ENCODE measurements at places on chromosomes 12 and 14.

DNA sequence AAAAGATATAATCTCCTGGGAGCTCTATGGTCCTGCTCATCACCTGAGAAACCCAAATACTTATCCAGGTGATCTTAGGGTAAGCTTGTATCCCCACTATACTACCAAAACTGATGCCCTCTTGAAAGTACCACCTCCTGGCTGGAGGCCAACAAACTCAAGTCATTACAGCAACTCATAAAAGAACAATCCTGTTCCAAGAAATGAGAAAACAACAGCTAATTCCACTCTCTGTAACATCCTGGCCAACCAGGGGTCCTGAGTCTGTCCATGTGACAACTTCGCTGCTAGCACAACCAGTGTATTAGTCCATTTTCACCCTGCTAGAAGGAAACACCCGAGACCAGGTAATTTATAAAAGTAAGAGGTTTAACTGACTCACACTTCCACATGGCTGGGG lies 190.0 kb upstream of the BMP4 start:
- DNase-seq = no peak

DNA sequence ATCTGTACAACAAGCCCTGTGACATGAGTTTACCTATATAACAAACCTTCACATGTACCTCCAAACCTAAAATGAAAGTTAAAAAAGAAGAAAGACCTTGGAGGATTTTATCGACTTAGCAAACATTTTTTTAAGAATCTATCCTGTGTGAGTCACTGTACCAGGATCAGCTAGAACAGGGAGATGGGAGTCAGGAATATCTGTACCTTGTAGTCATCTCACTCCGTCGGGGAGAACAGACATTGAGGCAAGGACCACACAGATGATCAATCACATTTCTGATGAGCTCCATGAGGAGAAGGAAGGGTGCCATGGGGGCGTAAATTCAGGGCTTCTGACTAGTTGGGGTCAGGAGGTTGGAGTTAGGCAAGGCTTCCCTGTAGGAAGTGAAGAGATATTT lies 310.6 kb downstream of the VRK1 start:
- no peak for DNase-seq

GRCh38 chr12:65430571-65431306 lies 152.3 kb downstream of the MSRB3 start:
- no peak for DNase-seq

GRCh38 chr14:24840204-24840893 lies 206.4 kb upstream of the GZMB start:
- no peak for DNase-seq

DNA sequence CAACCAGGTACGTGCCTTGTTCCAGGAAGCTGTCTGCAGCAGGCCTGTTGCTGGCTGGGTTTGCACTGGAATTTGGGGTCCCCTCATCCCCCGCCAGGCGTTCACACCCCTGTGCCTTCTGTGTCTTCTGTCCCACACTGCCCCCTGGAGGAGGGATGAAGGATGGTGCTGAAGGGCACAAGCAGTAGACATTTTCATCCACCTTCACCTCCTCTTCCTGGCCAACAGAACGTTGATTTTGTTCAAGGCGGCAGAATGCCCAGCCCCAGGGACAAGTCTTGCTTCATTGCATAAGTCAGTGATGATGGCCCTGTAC lies 122.1 kb downstream of the CALM1 start:
- DNase-seq = no peak

DNA sequence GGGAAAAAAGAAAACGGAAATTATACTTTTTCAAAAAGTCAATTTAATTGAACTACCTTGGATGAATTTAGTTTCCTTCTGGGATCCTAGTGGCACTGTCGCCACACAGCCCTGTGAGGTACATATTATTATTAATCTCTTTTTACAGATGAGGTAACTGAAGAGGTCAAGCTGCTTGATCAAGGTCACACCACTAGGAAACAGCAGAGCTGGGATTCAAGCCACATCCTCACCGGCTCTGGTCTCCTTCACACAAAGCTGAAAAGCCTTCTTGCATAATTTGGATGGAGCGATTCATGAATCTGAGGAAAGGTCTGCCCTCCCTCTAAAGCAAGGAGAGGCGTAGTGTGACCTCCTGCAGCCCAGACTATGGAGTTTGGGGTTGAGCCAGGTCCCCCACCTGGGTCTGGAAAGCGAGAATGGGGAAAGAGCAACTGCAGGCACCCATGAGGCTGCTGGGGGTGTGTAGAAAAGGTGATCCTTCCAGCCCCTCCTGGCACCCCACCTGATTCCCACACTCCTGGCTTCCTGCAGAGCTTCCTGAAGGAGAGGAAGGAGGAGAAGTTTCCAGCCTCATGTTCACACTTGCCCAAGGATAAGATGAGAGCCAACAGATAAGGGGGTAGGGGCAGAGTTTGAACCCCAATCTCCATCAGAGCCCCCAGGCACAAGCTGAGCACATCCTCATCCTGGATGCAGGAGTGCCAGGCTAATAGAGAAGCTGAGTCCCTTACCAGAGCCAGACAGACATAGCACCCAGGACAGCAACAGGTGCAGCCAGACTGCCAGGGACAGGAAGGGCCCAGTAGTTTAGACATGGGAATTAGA lies 3.9 kb upstream of the KRT79 start:
- no peak for DNase-seq

DNA sequence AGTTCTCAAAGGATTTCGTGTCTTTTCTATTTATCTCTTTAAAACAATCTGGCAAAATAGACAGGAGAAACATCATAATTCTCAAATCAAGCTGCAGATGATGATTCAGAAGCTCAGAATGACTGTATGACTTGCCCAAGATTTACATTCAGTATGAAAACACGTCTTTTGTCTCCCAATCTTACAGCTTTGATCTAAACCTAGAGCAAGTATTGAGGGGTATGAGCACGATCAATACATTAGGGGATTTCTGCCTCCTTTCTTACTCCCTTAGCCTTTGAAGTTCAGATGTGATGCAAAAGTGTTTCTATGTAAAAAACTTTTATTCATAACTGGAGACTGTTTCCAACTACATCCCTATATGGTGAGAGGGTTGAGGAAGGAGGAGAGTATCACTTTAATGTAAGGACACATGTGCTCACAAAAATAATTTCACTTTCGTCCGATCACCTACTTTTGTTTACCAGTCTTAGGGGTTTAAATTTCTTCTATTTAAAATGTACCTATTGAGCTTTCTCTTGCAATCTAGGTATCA lies 454.8 kb downstream of the TMTC2 start:
- no peak for DNase-seq

GRCh38 chr12:85257671-85258070 lies 22.3 kb upstream of the ALX1 start:
- no peak for DNase-seq

DNA sequence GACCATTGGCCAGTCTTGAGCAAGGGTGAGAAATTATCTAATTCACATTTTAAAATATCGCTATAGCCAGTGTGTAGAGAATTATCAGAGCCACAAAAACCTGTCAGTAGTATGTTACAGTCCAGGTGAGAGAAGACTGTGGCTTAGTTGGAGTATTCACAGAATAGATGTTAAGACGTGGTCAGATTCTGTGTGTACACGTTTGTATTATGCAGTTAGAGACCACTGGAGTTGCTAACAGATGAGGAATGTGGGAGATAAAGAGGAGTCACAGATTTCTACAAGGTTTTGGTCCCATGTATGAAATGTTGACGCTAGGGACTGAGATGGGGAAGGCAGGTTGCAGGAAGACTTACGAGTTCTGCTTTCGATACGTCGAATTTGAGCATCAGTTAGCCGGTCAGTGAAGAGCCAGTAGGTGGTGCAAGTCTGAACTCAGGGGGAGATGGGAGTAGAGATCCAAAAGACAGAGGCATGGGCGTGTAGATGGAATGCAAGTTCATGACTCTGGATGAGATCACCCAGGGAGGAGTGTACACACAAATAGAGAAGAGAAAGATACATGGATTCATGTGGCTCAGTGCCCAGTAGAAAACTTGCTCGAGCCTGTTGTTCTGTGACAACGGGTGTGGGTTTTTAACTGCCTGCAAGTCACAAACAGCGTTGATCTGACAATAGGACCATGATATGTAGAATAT lies 114.8 kb upstream of the FLRT2 start:
- no peak for DNase-seq

DNA sequence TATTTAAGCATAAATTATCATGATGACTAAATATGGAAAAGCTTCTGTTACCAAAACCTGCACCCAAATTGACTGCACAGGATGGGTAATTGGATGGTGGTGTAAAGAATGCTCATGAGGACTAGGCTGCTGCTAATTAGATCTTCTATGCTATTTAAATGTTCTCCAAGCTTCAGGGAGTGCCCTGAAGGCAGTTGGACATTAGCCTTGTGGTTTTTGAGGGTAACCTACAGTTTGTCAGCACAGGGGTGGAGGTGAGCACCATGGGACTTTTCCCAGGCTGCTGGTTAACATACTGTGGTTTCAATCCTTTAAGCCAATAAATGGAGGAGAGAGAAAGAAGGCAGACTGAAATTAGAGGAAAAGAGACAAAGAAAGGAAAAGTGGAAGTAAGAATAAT lies 145.0 kb downstream of the WIF1 start:
- no peak for DNase-seq

DNA sequence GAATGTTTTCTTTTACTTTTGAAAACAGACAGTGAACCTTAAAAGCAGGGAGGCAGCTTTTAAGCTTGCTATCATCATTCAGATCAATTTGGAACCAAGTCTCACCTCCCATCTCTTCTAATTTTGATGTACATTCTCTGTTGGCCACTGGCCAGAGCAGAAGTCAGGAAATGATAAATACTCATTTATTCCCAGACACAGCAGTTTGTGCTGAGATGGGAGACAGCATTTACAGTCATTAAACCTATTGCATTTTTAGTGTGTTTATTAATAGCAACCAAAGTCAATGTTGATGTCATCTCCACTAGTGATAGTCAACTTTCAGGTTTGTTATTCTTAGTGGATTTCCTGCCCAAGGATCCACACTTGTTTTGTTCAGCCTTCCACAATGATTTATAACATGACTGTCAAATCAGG lies 320.0 kb upstream of the ATP2B1 start:
- DNase-seq = no peak

GRCh38 chr12:125218952-125219351 lies 153.7 kb downstream of the AACS start:
- no peak for DNase-seq

GRCh38 chr14:61109288-61109687 lies 128.2 kb downstream of the SLC38A6 start:
- no peak for DNase-seq

DNA sequence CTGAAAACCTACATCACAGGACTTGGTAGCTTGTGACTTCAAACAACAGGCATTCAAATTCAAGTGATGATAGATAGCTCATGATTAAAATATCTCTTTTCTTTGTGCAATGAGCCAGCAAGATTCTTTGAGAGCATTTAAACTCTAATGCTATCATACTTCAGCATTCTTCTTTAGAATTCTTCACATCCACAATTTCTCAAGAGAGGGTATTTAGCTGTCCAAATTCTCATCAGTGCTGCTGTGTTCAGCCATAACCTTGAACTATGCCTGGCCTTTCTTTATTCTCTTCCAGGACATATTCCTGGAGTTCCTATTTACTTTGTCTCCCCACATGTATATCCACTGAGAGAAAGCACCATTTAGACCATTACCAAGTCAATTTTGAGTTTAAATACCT lies 321.1 kb downstream of the EGLN3 start:
- DNase-seq = no peak

- DNase-seq = no peak
Measured at GRCh38 chr12:49201595-49202295, 12.9 kb upstream of the TUBA1A start.

GRCh38 chr14:60735416-60735815 lies 855 bp downstream of the MNAT1 start:
- DNase-seq = no peak

GRCh38 chr12:57541001-57541400 lies 6.0 kb downstream of the DCTN2 start:
- no peak for DNase-seq

- DNase-seq = no peak
Measured at GRCh38 chr12:87667378-87667777, 361.8 kb downstream of the C12orf50 start.

DNA sequence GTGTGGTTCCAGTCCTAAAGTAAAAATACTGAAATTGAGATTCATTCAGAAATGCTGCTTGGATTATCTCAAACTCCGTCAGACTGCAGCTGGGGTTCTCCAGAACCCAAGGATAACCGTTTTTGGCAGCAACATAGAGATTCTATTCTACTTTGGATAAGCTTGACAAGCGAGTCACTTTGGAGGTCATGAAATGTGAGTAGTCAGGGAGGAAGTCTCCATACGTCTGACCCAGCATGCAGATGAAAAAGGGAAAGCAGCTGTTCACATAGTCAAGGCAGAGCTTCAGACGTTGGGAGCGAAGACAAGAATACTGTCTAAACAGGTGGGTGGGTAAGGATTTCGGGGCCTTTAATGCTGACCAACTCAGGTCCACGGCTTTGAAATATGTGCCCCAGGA lies 14.9 kb upstream of the HSP90B1 start:
- DNase-seq = no peak

DNA sequence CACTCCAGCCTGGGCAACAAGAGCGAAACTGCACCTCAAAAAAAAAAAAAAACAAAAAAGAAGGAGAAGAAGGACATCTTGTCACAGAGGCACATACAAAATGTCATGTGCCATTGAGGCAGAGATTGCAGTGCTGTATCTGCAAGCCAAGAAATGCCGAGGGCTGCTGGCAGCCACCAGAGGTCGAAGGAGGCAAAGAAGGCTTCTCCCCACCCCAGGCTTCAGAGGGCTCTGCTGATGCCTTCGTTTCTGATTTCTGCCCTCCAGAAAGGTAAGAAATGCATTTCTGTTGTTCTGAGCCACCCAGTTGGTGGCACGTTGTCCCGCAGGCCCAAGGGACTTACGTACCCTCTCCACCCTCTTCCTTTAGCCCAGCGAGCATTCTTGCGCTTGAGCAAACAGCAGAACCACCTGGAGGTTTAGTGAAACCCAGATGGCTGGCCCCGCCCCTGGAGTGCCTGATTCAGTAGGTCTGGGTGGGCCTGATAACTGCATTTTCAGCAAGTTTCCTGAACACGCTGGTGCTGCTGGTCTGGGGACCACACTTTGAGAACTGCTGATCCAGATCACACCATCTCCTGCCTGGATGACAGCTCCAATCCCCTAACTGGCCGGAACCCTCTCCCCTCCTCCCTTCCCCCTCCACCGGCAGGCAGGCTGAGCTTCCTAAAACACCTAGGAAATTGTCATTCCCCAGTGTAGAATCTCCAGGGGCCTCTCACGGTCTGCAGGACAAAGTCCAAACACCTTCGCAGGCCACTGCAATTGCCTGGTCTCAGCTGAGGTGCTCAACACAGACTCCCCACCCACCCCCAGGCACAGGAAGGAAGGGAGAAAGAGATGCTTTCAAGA lies 21.1 kb upstream of the SCARB1 start:
- no peak for DNase-seq

DNA sequence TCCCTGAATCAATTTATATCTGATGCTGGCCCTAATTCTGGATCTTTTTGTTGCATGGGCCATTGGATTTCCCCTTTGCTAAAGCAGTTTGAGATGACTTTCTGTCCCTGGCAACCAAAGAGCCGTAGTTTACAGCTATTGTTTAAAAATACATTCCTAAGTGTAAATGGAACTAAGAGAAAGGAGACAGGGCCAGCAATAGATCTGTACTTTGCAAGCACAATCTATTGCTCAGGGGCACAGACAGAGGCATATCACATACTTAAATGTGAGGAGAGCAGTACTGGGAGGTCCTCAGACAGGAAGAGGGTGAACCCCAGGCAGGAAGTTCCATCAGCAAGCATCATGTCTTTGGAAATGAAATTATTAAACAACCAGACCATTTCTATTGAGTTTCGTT lies 126.6 kb downstream of the ZFP36L1 start:
- DNase-seq = no peak

- DNase-seq = no peak
Measured at GRCh38 chr12:66304296-66304900, 2.1 kb downstream of the HELB start.

- DNase-seq = peak; percentile 29
Measured at GRCh38 chr12:67482751-67483661, 165.5 kb upstream of the DYRK2 start.

Data from stimulated activated CD8-positive, alpha-beta memory T cell treated with anti-CD3 and anti-CD28 coated beads, Interleukin-15, amount 100 ng/mL, for 48 hours (primary cell).